ENCODE measurements at places on chromosomes 5 and 9.

GRCh38 chr9:131020388-131020787, 11.4 kb downstream of the LAMC3 start:
- DNase-seq, result no peak

GRCh38 chr5:346229-346935, 24.9 kb downstream of the AHRR start:
- no peak for DNase-seq

- no peak for DNase-seq
Observed at GRCh38 chr5:115463983-115464382, 80.6 kb downstream of the FEM1C start.

DNA sequence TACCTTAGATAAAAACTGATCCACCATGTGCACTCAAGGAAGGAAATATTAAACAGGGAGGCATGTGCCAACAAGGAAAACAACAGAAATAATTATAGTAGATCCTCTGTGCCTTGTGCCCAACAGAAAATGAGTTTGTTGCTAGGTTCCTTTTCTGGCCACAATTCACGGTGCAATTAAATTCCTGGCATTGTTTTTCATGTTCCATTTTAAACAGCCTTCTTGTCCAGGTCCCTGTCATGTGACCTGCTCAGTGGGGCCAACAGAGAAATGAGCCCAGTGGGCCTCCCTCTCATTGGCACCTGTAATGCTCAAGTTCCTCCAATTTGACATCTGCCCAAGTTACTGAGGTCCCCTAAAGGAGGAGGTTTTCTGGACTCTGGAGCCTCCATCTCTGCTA, 56.5 kb downstream of the SPOCK1 start:
- DNase-seq, result no peak

DNA sequence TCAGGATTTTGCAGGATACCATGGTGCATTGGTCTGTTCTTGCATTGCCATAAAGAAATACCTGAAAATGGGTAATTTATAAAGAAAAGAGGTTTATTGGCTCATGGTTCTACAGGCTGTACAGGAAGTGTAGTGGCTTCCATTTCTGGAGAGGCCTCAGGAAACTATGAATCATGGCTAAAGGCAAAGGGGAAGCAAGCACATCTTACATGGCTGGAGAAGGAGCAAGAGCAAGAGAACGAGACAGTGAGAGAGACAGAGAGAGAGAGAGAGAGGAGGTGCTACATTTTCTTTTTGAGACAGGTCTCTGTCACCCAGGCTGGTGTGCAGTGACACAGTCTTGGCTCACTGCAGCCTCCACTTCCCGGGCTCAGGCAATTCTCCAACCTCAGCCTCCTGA, 43.9 kb downstream of the P4HA2 start:
- no peak for DNase-seq

DNA sequence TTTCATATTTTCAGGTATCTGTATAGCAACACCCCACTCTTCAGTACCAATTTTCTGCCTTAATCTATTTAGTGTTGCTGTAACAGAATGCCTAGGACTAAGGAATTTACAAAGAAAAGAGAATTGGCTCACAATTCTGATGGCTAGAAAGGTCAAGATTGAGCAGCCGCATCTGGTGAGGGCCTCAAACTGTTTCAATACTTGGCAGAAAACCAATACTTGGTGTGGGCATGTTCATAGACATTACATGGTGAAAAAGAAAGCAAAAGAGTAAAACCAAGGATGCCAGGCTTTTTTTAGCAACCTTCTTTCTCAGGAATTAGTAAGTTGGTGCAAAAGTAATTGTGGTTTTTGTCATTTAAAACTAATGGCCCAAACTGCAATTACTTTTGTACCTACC, 1041.1 kb upstream of the CDH6 start:
- DNase-seq, result no peak

GRCh38 chr5:96370976-96371375, 62.1 kb downstream of the PCSK1 start:
- DNase-seq, result no peak

- DNase-seq, result no peak
Observed at GRCh38 chr5:96084874-96085506, 123.3 kb upstream of the ELL2 start.

GRCh38 chr9:91422758-91423711, 597 bp downstream of the NFIL3 start:
- DNase-seq, result no peak

DNA sequence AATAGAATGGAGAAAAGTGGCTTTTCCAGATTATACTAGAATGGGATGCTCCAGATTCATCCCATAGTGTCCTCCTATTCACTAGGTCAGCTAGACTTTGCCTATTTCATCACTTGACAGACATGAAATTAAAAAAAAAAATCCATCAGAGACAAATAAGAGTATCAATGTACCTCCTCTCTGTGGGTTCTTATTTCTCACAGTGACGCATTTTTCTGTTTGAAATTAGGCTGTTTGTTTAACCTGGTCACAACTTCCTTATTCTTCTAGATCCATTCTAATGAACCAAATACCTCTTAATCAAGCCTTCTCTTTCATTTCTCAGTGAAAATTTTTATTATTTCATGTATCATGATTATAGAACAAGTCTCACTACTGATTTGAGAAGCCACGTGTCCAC, 305.4 kb downstream of the SEMA5A start:
- DNase-seq, result no peak

DNA sequence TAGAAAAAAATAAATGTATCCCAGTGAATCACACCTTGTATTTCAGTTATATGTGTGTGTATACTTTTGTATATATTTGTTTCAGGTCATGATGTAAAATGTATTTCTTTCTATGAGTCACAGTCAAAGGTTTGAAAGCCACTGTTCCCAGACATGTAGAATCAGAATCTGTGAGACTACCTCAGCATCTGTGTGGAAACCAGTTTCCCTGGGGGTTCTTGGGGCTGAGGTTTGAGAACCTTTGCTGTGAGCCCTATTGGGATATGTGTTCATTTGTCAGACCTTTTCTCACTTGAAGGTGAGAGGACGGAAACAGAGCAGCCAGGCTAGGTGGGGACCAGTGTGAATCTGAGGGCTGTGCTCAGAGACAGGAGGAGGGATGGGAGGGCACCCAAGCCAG, 78.7 kb upstream of the SAP30L start:
- DNase-seq, result no peak

DNA sequence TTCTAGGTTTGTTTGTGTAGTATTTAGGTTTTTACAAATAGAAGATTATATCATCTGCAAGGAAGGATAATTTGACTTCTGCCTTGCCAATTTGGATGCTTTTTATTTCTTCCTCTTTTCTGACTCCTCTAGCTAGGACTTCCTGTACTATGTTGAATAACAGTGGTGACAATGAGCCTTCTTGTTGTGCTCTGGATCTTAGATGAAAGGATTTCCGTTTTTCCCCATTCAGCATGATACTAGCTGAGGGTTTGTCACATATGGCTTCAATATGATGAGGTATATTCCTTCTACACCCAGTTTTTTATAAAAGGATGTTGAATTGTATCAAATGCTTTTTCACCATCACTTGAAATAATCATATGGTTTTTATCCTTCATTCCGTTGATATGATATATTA, 101.4 kb downstream of the FBXO4 start:
- DNase-seq, result no peak

DNA sequence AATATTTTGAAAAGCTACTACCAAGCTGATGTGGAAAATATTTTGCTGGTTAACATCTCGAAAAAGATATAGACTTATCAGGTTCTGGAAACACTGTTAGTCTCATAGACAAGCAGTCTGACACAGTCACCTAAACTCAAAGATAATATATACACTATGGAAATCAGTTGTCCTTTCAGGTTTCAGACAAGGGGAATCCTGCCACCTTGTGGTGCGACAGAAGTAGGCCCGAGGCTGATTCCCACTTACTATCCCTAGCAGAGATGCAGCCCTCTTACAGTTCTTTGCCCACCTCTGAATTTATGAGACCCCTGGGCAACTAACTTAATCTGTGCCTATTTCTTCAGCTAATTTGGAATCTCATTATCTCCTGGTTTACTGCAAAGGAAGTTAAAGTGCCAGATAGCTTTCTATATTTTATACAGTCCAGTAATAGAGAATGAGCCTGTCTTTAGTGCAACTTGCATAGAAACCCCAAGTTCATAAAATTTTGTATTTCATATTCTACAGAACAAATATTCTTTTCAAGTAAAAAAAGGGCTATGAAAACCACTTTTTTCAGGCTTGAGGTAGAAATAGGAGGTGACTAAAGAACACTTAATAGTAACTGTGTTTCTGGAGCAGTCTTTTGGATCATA, 16.9 kb downstream of the RAD1 start:
- DNase-seq, result peak; percentile 34

- DNase-seq, result no peak
Observed at GRCh38 chr5:124908581-124909451, 162.4 kb upstream of the ZNF608 start.

DNA sequence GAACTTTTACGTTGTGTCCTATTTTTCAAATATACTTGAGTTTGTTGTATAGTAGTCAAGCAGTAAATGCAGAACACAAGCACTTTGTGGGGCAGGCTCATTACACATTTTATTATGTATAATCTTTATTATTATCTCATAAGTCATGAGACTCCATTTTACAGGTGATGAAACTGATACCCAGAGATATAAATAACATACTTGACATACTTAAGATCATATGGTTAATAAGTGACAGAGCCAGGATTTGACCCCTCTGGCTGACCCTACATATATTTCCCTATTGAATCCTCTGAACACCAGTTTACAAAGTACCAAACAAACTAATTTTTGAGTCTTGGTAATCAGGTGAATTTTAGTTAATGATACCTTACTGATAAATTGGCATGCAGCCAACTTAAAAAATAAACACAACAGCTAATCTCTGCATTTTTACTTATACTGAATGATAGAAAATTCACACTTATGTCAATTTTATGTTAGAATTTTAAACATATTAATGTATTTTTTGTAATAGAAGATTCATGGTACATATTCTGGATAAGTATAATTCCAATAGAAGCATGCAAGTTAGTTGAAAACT, 305.0 kb upstream of the MEF2C start:
- DNase-seq, result no peak

GRCh38 chr5:26700759-26701384, 337.5 kb downstream of the CDH9 start:
- DNase-seq, result no peak

GRCh38 chr5:110956913-110957813, 114.3 kb upstream of the TSLP start:
- no peak for DNase-seq

DNA sequence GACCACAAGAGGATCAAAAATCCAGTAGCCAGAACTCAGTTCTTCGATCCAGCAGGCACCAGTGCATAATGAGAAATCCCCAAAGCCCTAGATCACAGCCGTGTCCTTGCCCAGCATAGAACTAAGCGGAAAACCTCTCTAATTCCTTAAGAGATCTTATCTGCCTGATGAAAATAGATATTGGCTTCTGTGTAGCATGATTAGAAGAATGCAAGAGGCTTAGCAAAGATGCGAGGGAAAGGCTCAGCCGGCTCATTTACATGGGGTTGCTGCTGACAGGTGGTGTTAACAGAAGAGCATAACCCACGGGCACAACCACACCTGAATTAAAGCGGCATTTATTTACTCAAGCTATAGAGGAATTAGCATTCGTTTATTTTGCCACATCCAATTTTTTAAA, 400.0 kb upstream of the ADAMTS16 start:
- no peak for DNase-seq

- DNase-seq, result no peak
Observed at GRCh38 chr9:16515879-16516301, 354.6 kb downstream of the BNC2 start.

DNA sequence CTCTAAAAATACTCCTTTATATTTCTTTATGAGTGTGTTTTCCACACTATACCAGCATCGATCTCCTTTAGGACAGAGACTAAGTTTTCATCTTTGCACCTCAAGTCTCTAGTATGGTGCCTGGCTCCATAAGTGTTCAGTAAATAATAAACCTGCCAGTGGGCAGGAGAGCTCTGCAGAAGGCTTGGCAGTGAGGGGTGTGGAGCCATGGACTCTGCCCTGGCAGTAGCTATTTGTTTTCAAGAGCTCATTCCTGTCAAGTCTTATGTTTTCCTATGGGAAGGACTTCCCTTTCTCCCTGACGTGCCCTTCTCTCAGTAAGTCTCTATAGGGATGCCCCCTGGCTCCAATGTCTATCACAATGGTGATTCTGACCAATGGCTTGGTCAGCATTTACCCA, 252.2 kb downstream of the PIK3R1 start:
- no peak for DNase-seq

GRCh38 chr5:6703806-6704205, 9.4 kb upstream of the TENT4A start:
- no peak for DNase-seq

DNA sequence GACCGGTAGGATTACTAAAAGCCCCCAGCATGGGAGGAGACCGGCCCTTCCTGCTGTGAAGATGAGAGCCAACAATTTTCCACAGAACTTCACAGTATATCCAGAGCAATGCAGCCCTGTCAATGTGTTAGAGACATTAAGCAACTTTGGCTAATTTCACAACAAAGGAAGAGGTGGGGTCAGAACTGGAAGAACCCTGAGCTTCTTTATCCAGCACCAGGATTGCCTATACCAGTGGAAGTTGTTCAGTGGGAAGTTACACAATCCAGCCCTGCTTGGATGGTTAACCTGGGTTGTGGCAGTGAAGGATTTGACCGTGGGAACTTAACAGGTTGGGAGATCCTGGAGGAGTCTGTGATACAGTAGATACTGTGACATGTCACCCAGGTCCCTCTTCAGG, 197.0 kb downstream of the FBN2 start:
- no peak for DNase-seq

GRCh38 chr9:2216591-2216990, 201.4 kb downstream of the SMARCA2 start:
- DNase-seq, result no peak

DNA sequence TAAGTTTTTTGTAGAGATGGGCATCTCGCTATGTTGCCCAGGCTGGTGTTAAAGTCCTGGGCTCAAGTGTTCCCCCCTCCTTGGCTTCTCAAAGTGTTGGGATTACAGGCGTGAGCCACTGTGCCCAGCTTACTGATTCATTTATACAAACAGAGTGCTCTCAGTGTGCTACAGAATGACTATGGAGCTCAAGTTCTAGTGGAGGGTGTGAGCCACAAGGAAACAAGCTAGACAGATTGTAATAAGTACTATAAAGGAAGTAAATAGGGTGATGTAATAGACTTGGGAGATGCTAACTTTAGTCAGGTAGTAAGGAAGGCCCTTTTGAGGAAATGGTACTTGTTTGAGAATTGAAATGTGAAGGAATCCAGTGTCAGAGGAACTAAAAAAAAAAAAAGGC, 1.7 kb upstream of the TMEM267 start:
- no peak for DNase-seq

DNA sequence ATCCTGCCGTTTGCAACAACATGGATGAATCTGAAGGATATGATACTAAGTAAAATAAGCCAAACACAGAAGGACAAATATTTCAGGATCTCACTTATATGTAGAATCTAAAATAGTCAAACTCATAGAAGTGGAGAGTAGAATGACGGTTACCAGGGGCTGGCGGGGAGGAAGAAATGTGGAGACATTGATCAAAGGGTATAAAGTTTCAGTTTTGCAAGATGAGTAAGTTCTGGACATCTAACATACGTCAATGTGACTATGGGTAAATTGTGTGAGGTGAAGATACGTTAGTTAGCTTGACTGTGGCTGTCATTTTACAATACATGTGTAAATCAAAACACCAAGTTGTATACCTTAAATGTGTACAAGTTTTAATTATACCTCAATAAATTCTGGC, 200.3 kb downstream of the SNX18 start:
- no peak for DNase-seq

GRCh38 chr9:30078195-30078594, 2306.2 kb upstream of the ACO1 start:
- DNase-seq, result no peak

GRCh38 chr5:130871346-130872086, 293.5 kb downstream of the HINT1 start:
- peak; percentile 11 for DNase-seq

- DNase-seq, result peak; percentile 50
Observed at GRCh38 chr9:91131433-91131839, 230.3 kb downstream of the AUH start.

Data from stimulated activated CD4-positive, alpha-beta T cell treated with anti-CD3 and anti-CD28 coated beads, Interleukin-1b, Interleukin-23, amount 100 ng/mL, for 24 hours (primary cell).